Smooth muscle cell of the brain vasculature (primary cell): ENCODE measurements at places on chromosomes 12 and 14.

DNA sequence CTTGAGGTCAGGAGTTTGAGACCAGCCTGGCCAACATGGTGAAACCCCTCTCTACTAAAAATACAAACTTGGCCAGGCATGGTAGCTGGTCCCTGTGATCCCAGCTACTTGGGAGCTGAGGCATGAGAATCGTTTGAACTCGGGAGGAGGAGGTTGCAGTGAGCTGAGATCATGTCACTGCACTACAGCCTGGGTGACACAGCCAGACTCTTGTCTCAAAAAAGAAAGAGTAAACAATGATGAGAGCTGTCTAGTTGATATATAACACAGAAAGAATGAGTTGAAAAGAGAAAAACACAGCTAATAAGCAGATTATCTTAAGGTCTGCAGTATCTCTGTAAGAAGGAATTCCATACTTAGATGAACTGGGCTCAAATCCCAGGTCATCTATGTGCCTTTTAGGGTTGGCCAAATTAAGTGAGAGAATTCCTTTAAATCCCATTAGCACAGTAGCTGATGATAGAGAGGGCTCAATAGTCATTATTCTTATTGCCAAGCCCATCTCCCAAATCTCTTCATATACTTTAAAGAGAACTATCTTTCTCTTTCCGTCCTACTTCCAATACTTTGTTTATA, 31.1 kb upstream of the STRAP start:
- no peak for DNase-seq

- no peak for DNase-seq
These were observed 39.6 kb downstream of the LARP4 start for GRCh38 chr12:50440288-50440687.

- no peak for DNase-seq
These were observed 4.4 kb downstream of the TXNRD1 start for GRCh38 chr12:104219908-104220404.

GRCh38 chr14:93543766-93544165, 113.0 kb downstream of the UNC79 start:
- no peak for DNase-seq

DNA sequence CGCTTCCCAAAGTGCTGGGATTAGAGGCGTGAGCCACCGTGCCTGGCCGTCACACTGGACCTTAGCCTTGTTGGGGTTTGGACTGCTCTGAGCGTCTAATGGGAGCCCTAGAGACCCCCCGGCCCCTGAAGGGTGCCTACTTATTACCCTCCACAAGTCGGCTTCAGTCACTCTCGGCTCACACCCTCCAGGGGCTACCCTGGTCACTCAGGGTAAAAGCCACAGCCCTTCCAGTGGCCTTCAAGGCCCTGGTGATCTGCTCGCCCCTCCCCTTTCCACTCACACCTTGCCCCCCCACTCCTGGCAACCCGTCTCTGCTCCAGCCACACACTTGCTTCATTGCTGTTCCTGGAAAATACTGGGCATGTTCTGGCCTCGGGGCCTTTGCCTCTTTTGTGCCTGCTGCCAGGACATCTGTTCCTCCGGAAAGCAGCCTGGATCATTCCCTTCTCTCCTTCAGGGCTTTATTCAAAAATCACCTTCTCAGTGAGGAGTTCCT, 3.6 kb upstream of the MORN3 start:
- no peak for DNase-seq

DNA sequence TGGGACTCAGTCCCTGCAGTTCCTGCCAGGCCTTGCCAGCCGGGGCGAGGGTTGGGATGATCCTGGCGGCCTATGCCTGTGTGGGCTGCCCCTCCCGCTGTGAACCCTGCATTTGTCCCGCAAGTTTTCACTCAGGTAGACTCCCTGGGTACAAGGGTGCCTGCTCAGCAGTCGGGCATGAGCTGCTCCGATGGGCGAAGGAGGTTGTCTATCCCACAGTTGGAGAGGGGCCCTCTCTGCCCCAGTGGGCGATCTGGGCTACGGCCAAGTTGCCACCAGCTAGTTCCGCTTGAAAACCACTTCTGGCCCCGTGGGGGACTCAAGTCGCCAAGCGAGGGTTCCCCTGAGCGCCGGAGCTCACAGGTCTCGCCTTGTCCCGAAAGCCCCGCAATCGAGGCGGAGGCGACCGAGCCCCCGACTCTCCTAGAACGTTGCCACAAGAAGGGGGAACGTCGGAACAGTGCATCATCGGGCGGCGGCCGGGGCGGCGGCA, 365 bp upstream of the TPI1 start:
- DNase-seq, result no peak

- DNase-seq, result no peak
These were observed 107.1 kb downstream of the PAX9 start for GRCh38 chr14:36768638-36769337.

- DNase-seq, result no peak
These were observed 3.1 kb downstream of the TAS2R46 start for GRCh38 chr12:11059041-11059440.

DNA sequence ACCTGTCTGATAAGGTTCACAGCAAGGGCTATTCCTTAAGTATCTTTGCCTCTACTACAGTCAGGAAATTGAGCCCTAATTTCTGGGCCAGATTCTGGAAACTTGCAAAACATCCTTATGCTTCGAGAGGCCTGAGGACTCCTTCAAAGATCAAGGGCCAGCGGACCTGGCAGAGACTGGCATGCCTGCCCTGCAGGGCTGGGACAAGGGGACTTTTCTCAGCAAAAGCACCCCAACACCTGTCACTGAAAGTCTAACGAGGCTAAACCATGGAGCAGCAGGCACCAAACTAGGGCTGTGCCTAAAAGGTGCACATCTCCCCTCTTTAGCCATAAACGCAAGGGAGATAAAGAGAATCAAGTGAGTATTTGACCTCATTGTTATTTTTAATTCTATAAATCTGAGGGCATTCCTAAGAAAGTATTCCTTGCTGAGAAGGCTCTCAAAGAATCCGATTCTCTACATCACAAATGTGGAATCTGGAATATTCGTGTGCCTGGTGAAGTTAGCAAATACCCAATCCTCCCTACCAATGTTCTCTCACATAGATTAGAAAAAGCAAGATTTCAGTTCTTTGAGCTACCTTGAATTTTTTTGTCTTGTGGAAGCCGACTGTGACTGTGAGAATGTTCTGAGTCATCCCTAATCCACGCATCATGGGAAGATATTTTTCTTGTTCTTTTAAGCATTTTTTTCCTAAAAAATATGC, 328.2 kb upstream of the NOVA1 start:
- DNase-seq, result no peak

- no peak for DNase-seq
These were observed 136.3 kb downstream of the FUT8 start for GRCh38 chr14:65548878-65549277.

GRCh38 chr12:89474615-89475014, 50.0 kb downstream of the GALNT4 start:
- no peak for DNase-seq

GRCh38 chr12:24047326-24047725, 97.9 kb upstream of the SOX5 start:
- no peak for DNase-seq

DNA sequence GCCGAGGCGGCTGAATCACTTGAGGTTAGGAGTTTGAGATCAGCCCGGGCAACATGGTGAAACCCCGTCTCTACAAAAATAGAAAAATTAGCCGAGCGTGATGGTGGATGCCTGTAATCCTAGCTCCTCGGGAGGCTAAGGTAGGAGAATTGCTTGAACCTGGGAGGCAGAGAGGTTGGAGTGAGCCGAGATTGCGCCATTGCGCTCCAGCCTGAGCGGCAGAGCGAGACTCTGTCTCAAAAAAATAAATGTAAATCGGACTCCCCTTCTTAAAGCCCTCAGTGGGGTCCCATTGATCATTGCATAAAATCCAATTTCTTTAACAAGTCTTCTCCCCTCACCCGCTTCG, 908 bp downstream of the TDP1 start:
- DNase-seq, result no peak

DNA sequence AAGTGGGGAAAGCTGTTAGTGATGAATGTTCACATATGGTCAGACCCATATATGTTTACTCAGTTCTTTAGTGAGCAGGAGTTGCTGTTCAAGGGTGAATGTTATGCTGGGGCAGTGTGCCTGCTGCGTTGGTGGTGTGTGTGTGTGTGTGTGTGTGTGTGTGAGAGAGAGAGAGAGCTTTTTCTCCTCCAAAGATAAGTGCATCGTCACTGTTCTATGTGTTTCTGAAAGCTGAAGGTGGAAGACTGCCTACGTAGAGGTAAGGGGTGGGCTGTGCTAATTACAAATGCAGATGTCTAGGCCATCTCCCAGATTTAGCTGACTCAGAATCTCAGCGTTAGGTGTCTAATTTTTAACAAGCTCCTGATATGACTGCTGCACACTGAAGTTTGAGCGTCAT, 10.5 kb downstream of the GABARAPL1 start:
- DNase-seq, result no peak

DNA sequence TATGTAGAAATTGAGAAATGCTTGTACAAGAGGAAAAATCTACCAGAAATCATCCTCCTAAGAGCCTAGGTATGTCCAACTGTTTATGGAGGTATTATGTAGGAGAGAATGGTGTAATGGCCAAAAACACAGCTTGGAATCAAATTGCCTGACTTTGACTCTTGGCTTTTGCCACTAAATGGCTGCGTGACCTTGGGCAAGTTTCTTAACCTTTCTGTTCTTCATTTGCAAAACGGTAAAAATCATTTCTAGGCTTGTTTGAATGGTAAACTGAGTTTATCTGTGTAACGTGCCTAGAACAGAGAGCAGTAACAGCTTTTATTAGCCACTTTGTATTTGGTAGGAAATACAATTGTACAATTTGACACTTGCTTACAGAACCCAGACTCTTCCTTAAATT, 4.9 kb upstream of the GRIP1 start:
- no peak for DNase-seq

- no peak for DNase-seq
These were observed 17.6 kb upstream of the STK38L start for GRCh38 chr12:27226407-27226929.

- DNase-seq, result no peak
These were observed 13.5 kb upstream of the GTF2A1 start for GRCh38 chr14:81234278-81234677.

DNA sequence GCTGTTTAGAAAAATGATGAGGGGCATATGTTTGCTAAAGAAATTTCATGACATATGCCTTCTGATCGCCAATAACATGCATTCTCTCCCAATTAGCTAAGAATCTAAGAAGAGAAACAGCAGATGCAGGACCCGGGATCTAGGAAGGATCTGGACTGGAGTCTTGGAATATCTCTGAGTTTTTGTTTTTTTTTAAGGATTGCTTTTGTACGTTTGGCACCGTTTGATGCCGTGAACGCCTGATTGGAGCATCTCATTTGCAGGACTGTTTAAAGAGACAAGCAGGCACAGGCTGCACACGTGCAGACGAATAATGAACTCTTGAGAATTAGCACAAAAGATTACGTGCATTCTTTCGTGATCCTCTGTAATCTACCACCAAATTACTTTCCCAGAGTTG, 13.6 kb downstream of the EML1 start:
- no peak for DNase-seq

GRCh38 chr12:76544601-76545261, 14.8 kb downstream of the OSBPL8 start:
- no peak for DNase-seq

DNA sequence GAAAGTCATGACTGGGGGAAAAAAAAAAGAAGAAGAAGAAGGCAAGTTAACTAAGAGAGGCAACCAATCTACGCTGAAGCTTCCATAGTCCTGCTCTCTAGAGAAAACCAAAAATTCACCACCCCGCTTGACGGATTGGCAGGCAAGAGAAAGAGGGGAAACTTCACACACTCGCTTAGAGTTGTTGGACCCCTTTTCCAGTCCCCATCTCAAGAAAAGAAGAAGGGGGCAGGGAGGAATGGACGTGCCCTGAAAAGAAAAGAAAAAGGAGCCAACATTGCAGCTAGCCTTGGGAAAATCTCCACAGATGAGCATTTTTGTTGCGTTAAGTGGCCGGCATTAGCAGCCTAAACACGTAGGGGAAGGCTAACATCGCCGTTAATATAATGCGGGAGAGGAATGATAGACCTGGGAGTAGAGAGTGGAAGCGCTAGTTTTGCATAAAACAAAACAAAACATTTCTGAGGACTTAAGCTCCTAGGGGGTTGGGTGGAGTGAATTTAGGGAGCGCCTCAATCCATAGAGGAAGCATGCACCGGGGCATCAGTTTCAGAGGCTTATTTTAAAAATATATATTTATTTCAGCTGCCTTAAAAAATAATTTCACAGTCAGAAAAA, 11.3 kb upstream of the FOXG1 start:
- DNase-seq, result no peak

- DNase-seq, result no peak
These were observed 4.8 kb downstream of the EPYC start for GRCh38 chr12:90999966-91000365.

DNA sequence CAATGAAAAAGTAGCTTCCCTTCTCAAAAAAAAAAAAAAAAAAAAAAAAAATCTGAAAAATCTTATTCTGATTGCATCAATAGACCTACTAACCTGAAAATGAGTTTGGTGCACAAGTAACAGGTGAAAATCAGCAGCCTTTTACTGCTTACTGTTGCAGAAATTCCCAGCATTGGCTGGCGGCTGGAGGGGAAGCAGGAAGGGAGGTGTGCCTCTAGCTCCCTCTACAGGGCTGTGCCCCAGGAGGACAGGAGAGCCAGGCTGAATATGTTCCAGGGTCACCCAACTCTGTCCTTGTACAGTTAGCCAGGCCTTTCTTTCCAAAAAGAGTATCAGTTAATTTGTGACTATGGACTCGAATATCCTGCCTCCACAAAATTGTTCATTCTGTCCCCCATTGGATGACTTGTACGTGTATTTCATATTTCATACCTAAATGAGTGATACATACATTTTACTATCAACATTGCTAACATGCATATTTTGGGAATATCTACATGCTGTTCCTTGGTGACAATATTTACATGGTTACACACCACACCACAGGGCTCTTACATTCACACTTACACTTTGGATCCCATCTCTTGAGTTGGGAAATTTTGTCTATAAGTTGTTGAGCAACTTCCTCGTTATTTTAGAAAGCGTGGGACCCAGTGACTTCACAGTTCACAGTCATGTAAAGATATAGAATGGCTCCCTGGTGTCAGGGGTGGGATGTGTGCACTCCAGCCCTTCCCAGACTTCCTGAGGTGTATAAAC, 124.8 kb downstream of the SAMD4A start:
- peak; percentile 54 for DNase-seq

GRCh38 chr12:65902500-65902899, 78.2 kb downstream of the HMGA2 start:
- DNase-seq, result no peak

GRCh38 chr14:24556756-24557155, 19.3 kb downstream of the CTSG start:
- no peak for DNase-seq
